Activated CD4-positive, alpha-beta T cell treated with anti-CD3 and anti-CD28 coated beads, Interleukin-2, amount 10 ng/mL, durations not matched to agents 7 days and 5 days (primary cell): ENCODE measurements at places on chromosomes 2 and 18. TPM values are rescaled to one million over a fixed set of nuclear protein-coding genes. Genes with fewer than 3 reads are reported as not detected.

DNA sequence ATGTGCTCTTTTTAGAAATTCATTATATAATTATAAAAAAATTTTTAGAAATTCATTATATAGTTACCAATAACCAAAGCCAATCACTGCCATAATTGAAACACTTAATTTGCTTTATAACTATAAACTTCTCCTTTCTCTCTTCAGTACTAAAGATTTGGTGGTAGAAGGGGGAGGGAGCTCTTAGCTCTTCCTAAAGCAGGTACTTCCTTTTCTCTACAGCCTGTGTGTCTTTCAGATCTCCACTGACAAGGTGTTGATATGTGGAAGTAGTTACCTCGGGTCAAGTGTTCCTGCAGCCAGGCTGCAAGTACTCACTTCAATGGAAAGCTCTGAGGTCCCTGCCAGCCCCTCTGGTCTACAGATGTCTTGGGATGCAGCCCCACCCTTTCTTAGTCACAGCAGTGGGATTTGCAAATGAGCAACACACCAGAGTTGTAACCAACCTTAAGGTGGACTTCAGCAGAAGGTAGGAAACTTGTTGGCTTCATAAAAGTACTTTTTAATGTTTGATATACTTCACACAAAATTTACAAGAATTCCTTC lies 690.0 kb downstream of the ARHGAP15 start:
- no peak for DNase-seq
- H3K27ac ChIP-seq = no peak overlapping the region
- no peaks in the 10 kb centered on the region for H3K36me3 ChIP-seq
- no peak overlapping the region for H3K4me3 ChIP-seq
- peaks cover 14% of the 10 kb centered on the region for H3K27me3 ChIP-seq
- H3K4me1 ChIP-seq = no peaks in the 10 kb centered on the region

- no peaks in the 10 kb centered on the region for H3K36me3 ChIP-seq
- no peak overlapping the region for H3K4me3 ChIP-seq
- H3K4me1 ChIP-seq = no peaks in the 10 kb centered on the region
- no peak overlapping the region for H3K27ac ChIP-seq
- DNase-seq = no peak
- no peaks in the 10 kb centered on the region for H3K27me3 ChIP-seq
Observed at GRCh38 chr2:5077479-5078089, 614.6 kb upstream of the SOX11 start.

DNA sequence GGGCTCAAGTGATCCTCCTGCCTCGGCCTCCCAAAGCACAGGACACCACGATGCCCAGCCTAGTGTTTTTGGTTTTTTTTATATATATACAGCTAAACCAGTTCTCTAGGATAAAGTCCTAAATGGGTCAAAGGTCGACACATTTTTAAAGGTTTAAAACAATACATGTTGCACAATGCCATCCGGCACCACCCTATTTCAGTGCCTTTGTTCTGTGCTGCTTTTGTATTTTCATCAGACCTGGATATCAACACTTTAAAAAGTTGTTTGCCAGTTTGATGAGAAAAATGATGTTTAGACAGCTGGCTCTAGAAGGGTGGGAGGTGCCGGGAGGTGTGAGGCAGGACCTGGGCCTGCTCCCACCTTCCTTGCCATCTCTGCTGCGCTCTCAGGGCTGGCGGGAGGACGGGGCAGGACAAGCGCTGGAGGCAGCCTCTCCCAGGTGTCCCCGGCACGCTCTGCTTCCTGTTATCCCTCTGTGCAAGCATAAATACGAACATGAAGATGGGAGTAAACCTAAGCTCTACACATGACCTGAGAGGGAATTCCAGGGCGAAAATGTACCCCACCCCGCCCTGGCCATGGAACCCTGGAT lies 103.7 kb downstream of the HS6ST1 start:
- H3K36me3 ChIP-seq = no peaks in the 10 kb centered on the region
- no peak overlapping the region for H3K27ac ChIP-seq
- no peak for DNase-seq
- no peaks in the 10 kb centered on the region for H3K27me3 ChIP-seq

- no peak for DNase-seq
- no peaks in the 10 kb centered on the region for H3K36me3 ChIP-seq
- peaks cover 7% of the 10 kb centered on the region for H3K27me3 ChIP-seq
- H3K4me3 ChIP-seq = no peak overlapping the region
- peaks cover 6% of the 10 kb centered on the region for H3K4me1 ChIP-seq
Observed at GRCh38 chr2:215617060-215617824, 181.4 kb upstream of the FN1 start.

DNA sequence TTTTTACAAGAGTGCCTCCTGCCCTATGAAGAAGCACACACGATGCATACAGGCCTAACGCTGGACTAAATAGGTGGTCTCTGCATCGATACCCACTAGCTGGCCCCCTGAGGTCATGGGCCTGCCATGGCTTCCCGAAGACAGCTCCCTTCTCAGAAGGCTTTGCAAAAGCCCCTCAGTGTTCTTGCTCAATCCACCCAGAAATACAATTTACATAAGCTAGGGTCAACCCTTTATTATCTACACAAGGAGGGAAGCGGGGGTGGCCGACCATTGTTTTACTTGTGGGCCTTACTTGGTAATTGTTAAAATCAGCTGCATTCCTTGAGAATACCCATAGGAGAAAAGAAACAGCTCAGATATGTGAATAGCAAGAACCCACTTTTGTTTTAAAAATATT lies 28.5 kb downstream of the UXS1 start:
- DNase-seq = no peak
- H3K4me1 ChIP-seq = peaks cover 75% of the 10 kb centered on the region
- H3K27me3 ChIP-seq = no peaks in the 10 kb centered on the region
- H3K36me3 ChIP-seq = peaks cover 41% of the 10 kb centered on the region

GRCh38 chr2:46873604-46874068 lies 42.0 kb downstream of the MCFD2 start:
- no peaks in the 10 kb centered on the region for H3K36me3 ChIP-seq
- DNase-seq = no peak
- no peaks in the 10 kb centered on the region for H3K4me1 ChIP-seq
- no peak overlapping the region for H3K27ac ChIP-seq

DNA sequence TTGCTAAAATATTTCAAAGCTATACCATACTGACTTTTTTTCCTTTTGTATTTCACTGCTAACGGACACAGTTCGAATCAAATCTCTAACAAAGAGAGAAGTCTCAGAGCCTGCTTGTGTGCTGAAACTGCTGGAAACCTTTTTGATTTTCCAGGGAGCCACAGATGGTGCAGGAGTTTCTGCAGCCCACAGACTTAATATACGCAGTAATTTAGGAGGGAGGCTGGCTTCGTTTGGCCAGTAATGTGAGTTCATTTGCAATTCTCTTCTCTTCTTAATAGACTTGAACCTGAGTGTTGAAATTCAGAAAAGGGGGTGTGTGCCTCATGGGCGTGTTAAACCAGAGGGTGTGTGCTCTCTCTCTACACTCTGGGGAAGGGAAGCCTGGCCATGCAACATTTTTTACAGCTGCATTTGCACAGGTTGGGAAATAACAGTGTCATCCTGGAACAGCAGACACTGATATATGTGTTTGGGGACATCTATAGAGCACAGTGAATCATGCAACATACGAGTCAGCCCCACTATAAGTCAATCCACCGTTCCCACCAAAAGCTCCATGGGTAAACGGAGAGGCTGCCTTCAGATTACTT lies 333.0 kb downstream of the CLIP4 start:
- no peak overlapping the region for H3K4me3 ChIP-seq
- no peak overlapping the region for H3K27ac ChIP-seq
- no peaks in the 10 kb centered on the region for H3K4me1 ChIP-seq
- no peaks in the 10 kb centered on the region for H3K36me3 ChIP-seq
- peaks cover 11% of the 10 kb centered on the region for H3K27me3 ChIP-seq

DNA sequence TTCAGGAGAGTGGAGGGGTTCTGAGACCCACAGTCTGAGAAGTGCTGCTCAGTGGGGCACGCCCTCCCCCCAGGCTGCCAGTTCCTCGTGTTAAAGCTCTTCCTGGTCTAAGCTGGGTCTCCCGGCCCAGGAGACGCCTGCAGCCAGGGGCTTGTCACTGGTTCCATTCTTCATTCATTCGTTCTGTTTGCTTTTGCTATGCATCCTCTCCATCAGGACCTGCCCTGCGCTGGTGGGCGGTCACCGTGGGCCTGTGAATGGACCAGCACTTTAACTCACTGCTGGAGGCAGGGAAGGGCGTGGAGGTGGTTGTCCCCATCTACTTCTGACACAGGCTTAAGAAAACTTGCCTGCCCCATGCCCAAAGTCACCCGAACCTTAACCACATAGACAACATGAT lies 272.8 kb upstream of the HDAC4 start:
- H3K27me3 ChIP-seq = no peaks in the 10 kb centered on the region
- no peak for DNase-seq
- no peaks in the 10 kb centered on the region for H3K36me3 ChIP-seq
- H3K27ac ChIP-seq = no peak overlapping the region
- H3K4me1 ChIP-seq = no peaks in the 10 kb centered on the region

- DNase-seq = no peak
- H3K36me3 ChIP-seq = no peaks in the 10 kb centered on the region
- no peak overlapping the region for H3K27ac ChIP-seq
- peaks cover 31% of the 10 kb centered on the region for H3K27me3 ChIP-seq
- no peaks in the 10 kb centered on the region for H3K4me1 ChIP-seq
Observed at GRCh38 chr2:98281607-98282006, 64.6 kb upstream of the CNGA3 start.

Gene MYO3B
- 0.04 TPM for total RNA-seq

Gene ARHGAP25
- total RNA-seq = 97.8 TPM

Gene C1QL2
- total RNA-seq = not detected

Gene TRMT61B
- 18.6 TPM for total RNA-seq

Gene ABCG8
- total RNA-seq = not detected

Gene NOSTRIN
- not detected for total RNA-seq

Gene MC5R
- not detected for total RNA-seq
